Sigmoid colon (tissue), 7 donors: ENCODE measurements at places on chromosomes 2 and 18. TPM values are rescaled to one million over a fixed set of nuclear protein-coding genes. Genes with fewer than 3 reads are reported as not detected.

DNA sequence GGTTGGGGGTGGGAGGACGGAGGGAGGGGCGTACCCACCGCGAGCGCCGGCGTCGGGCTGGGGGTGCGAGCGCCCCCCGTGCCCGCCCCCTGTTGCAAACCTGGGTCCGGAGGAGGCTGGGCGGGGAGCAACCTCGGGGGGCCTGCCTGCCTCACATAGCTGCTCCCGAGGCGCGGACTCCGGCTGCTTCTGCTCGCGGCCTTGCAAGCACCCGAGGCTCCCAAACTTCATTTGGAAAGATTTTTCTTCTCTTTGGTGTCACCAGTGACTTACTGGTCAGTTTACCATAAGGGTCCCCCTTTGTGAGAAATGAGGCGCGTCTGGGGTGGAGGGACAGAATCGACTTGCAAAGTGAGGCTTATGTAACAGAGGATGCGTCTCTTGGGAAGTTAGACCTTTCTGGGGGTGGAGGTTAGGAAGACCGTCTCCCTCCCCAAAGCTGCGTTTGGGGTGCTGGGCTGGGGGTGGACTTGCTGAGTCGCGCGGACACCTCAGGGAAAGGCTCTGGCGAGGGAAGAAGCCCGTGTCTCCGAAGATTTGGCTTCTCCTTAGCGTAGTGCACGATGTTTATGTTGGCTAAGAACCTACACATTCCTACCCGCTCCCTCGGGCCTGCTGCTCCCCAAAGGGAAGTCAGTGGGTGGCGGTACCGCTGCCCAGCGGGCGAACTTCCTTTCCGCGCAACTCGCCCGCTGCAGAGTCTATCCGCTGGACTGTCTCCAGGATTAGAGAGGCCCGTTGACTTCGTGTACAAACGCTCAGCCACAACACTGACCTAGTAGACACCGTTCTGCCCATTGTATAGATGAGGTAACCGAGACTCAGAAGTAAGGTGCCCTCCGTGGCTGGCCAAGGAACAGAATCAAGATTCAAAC lies 559 bp downstream of the TMEM37 start:
- H3K36me3 ChIP-seq: no peaks in the 10 kb centered on the region
- DNase-seq: peak; percentile 77
- H3K27ac ChIP-seq: peak overlapping the region; percentile 32
- H3K4me1 ChIP-seq: peaks cover 20% of the 10 kb centered on the region
- H3K27me3 ChIP-seq: no peaks in the 10 kb centered on the region

- no peak for DNase-seq
- H3K4me3 ChIP-seq: no peak overlapping the region
- H3K27me3 ChIP-seq: no peaks in the 10 kb centered on the region
Observed at GRCh38 chr2:203812294-203813221, 55.0 kb upstream of the CTLA4 start.

GALR1 gene
- polyA plus RNA-seq: not detected

PGAP1 gene
- 0.46 TPM for polyA plus RNA-seq

DNA sequence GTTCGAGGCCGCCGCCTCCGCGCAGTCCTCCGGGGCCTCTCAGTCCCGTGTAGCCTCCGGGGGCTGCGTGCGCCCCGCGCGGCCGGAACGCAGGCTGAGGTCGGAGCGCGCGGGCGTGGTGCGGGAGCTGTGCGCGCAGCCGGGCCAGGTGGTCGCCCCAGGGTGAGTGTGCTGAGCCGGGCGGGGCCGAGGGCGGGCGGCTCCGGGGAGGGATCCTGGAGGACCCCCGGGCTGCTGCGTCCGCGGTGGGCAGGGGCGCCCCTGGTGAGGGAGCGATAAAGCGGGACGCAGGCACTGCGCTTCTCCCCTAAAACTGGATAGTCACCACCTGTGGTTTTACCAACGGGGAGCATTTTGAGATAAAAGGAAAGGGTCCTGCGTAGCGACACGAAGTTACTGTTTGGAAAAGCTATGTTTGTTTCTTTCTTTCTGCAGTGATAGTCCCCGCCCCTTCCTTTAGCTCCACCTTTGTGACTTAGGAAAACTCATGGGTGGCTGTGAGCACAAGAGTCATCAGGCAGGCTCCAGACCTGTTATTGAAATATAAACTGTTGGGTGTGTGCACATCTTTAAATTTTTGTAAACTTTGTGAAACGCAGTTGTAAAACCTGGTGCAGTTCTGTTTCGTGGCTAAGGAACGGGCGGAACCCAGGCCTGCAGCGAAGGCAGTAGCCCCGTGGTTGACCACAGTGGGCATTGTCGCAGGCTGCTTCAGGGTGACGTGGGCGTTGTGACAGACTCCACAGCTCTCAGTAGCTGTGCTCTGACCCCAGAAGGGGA lies 687 bp downstream of the CTDP1 start:
- DNase-seq: no peak
- H3K4me3 ChIP-seq: peak overlapping the region; percentile 95
- H3K4me1 ChIP-seq: peaks cover 38% of the 10 kb centered on the region
- H3K27ac ChIP-seq: peak overlapping the region; percentile 96

GRCh38 chr2:28486526-28486925 lies 9.3 kb upstream of the PLB1 start:
- no peaks in the 10 kb centered on the region for H3K27me3 ChIP-seq
- H3K36me3 ChIP-seq: no peaks in the 10 kb centered on the region
- no peak overlapping the region for H3K4me3 ChIP-seq
- no peak overlapping the region for H3K27ac ChIP-seq
- DNase-seq: no peak
- no peaks in the 10 kb centered on the region for H3K4me1 ChIP-seq

- H3K27ac ChIP-seq: peak overlapping the region; percentile 21
- DNase-seq: no peak
- H3K36me3 ChIP-seq: no peaks in the 10 kb centered on the region
- H3K4me3 ChIP-seq: no peak overlapping the region
- H3K4me1 ChIP-seq: peaks cover 23% of the 10 kb centered on the region
Observed at GRCh38 chr18:63253428-63254372, 65.9 kb downstream of the BCL2 start.

DNA sequence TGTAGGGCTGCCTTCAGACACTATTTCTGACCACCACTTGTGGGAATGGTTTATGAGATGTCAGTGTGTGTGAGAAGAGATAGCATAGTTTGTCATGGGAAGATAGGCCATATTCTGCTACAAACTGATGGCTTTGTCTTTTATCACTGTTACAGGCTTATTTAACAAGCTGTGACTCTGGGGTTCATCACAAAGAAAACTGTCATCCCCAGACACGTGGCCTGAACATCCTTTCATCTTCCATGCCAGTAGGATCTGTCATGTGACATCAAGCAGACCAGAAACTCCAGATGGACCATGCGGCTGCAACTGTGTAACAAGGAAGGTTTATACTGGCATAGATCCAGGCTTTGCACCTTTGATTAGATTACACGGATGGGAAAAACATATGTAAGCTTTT lies 128.6 kb upstream of the KCNH7 start:
- no peaks in the 10 kb centered on the region for H3K36me3 ChIP-seq
- H3K27me3 ChIP-seq: no peaks in the 10 kb centered on the region
- no peaks in the 10 kb centered on the region for H3K4me1 ChIP-seq
- H3K4me3 ChIP-seq: no peak overlapping the region

HOXD12 gene
- polyA plus RNA-seq: not detected

- no peak for DNase-seq
- no peak overlapping the region for H3K4me3 ChIP-seq
- H3K27me3 ChIP-seq: no peaks in the 10 kb centered on the region
Observed at GRCh38 chr18:51398104-51398503, 200.6 kb upstream of the MEX3C start.

GRCh38 chr2:10873171-10873570 lies 38.6 kb upstream of the KCNF1 start:
- H3K27ac ChIP-seq: no peak overlapping the region
- H3K27me3 ChIP-seq: no peaks in the 10 kb centered on the region
- H3K4me3 ChIP-seq: no peak overlapping the region
- no peak for DNase-seq
- no peaks in the 10 kb centered on the region for H3K4me1 ChIP-seq

GRCh38 chr2:235728800-235729556 lies 235.1 kb downstream of the AGAP1 start:
- H3K27me3 ChIP-seq: no peaks in the 10 kb centered on the region
- H3K36me3 ChIP-seq: no peaks in the 10 kb centered on the region
- no peaks in the 10 kb centered on the region for H3K4me1 ChIP-seq
- peak overlapping the region; percentile 30 for H3K27ac ChIP-seq

- H3K36me3 ChIP-seq: no peaks in the 10 kb centered on the region
- no peaks in the 10 kb centered on the region for H3K4me1 ChIP-seq
Observed at GRCh38 chr2:196406-196805, 67.4 kb downstream of the SH3YL1 start.

GRCh38 chr2:62641410-62641843 lies 64.1 kb upstream of the EHBP1 start:
- no peak overlapping the region for H3K4me3 ChIP-seq
- H3K4me1 ChIP-seq: peaks cover 29% of the 10 kb centered on the region
- H3K27ac ChIP-seq: peak overlapping the region; percentile 24
- no peaks in the 10 kb centered on the region for H3K27me3 ChIP-seq
- H3K36me3 ChIP-seq: no peaks in the 10 kb centered on the region

DNA sequence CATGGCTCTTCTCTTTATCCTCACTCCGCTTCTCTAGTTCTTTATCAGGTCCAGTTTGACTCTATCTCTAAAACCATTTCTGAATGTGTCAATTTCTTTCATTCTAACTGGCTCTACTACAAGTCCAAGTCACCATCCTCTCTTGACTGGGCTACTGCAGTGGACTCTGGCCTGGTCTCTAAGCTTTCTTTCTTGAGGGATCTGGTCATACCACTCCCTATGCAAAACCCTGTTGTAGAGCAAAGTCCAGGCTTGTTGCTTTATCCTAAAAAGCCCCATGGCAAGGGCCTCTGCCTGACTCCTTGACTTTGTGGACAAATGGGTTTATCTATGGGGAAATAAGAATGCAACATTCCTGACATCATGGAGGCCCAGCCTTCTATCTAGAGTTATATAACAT lies 87.1 kb downstream of the BCL2L11 start:
- H3K4me3 ChIP-seq: no peak overlapping the region
- no peaks in the 10 kb centered on the region for H3K36me3 ChIP-seq
- H3K4me1 ChIP-seq: no peaks in the 10 kb centered on the region
- H3K27ac ChIP-seq: no peak overlapping the region

DNA sequence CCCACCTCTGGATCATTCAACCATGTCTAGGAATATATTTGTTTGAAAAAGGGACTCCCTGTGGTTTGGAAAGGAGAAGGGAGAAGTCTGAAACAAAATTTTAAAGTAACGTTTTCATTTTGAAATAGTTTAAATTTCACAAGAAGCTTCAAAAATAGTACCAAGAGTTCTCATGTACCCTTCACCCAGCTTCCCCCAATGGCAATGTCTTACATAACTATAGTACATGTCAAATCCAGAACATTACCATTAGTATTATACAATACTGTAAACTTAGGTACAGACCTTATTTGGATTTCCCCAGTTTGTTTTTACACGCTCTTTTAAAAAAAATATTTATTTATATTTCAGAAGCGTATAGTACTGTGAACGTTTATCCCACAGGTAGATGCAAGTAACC lies 4.0 kb upstream of the LYG2 start:
- no peak overlapping the region for H3K4me3 ChIP-seq
- H3K4me1 ChIP-seq: no peaks in the 10 kb centered on the region
- DNase-seq: no peak
- H3K27ac ChIP-seq: no peak overlapping the region
- no peaks in the 10 kb centered on the region for H3K36me3 ChIP-seq

GRCh38 chr2:6224267-6224666 lies 532.1 kb downstream of the SOX11 start:
- no peaks in the 10 kb centered on the region for H3K27me3 ChIP-seq
- no peak overlapping the region for H3K4me3 ChIP-seq
- no peak overlapping the region for H3K27ac ChIP-seq

DNA sequence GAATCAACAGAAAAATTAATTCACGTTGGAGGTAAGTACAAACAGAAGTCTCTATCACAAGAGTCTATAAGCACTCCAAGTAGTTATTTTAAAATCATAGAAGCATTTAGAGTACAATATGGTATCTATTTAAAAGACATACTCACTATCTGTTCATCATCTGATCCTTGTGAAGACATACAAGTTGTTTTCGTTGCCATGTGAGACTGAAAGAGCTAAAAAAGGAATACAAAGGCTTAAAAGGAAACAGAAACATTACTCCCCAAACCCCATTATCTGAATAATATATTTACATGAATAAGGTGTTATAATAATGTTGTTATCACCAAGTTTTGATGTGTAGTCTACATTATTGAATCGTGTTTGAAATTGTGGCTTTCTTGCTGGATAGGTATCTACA lies 20.9 kb downstream of the SEPTIN10 start:
- H3K27ac ChIP-seq: no peak overlapping the region
- peaks cover 11% of the 10 kb centered on the region for H3K36me3 ChIP-seq
- H3K27me3 ChIP-seq: no peaks in the 10 kb centered on the region
- no peak overlapping the region for H3K4me3 ChIP-seq
- DNase-seq: no peak
- peaks cover 17% of the 10 kb centered on the region for H3K4me1 ChIP-seq

- no peaks in the 10 kb centered on the region for H3K4me1 ChIP-seq
- H3K27me3 ChIP-seq: no peaks in the 10 kb centered on the region
- H3K36me3 ChIP-seq: no peaks in the 10 kb centered on the region
Observed at GRCh38 chr2:42261518-42262195, 92.5 kb downstream of the EML4 start.

STAMBP gene
- 55.3 TPM for polyA plus RNA-seq

DNA sequence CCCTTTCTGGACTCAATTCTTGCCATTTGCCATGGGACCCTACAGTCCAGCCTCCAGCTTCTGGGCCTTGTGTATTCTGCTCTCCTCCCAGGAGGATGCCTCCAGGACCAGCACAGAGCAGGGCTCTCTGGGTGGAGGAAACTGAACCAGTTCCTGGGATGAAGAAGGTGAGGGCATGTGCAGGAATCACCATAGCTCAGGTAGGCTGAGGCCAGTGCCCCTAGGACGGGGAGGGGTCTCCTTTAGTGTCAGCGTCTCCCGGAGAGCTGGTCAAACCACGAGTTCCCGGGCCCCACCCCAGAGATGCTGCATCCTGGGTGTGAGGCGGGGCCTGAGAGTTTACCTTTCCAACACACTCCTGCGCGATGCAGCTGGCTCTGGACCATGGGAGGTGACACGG lies 5.8 kb upstream of the PRELID3A start:
- H3K36me3 ChIP-seq: no peaks in the 10 kb centered on the region
- no peak overlapping the region for H3K4me3 ChIP-seq
- H3K27ac ChIP-seq: no peak overlapping the region

DNA sequence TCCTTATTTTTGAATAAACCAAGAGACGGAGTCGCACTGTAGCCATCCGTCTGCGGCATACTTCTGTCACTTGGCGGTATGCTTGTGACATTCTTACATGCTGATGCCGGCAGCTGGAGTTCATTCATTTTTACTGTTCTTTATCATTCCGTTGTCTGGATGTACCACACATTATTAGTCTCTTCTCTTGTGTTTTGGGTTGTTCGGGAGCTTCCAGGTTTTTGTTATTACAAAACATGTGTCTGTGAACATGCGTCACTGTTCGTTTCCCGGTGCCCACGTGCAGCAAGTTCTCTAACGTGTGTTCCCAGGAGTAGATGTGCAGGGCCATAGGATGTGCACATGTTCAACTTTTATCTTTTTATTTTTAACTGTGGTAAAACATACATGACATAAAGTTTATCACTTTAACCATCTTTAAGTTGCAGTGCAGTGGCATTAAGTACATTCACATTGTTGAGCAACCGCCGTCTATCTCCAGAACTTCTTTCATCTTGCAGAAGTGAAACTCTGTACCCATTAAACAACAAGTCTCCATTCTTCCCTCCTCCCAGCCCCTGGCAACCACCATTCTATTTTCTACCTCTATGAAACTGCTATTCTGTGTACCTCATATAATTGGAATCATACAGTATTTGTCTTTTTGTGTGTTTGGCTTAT lies 40.1 kb downstream of the MTCL1 start:
- no peaks in the 10 kb centered on the region for H3K36me3 ChIP-seq
- H3K27ac ChIP-seq: peak overlapping the region; percentile 68
- H3K4me3 ChIP-seq: no peak overlapping the region
- DNase-seq: no peak
- H3K4me1 ChIP-seq: peaks cover 85% of the 10 kb centered on the region
- H3K27me3 ChIP-seq: no peaks in the 10 kb centered on the region
